ENCODE measurements at places on chromosomes 12 and 14.
A peak's percentile ranks its signal among the peaks of the same experiment; 100 is the strongest.

- no peak for DNase-seq
Measured at GRCh38 chr12:56682323-56682722, 5.8 kb downstream of the PTGES3 start.

- peak; percentile 46 for DNase-seq
Measured at GRCh38 chr12:132827763-132828703, 636 bp downstream of the GOLGA3 start.

GRCh38 chr14:84027351-84027750 is 1502.6 kb upstream of the FLRT2 start:
- no peak for DNase-seq

DNA sequence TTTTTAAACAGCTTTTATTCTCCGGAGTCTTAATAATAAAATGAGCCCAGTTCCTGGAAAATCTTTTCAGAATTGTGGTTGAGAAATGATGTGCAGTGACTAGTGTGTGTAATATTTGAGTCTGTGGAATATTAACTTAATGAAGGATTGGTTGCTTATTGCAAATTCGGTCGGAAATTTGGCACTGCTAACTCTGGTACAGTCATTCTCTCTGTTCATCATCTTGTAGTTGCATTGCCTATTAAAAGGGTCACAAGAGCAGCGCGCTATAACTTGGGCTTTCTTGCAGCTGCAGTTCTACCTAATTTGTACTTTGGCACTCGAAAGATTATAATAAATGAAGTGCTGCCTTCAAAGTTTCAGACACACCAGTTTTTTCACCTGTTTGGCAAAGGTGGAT is 146.0 kb downstream of the FLRT2 start:
- DNase-seq: no peak

- DNase-seq: peak; percentile 96
Measured at GRCh38 chr12:121015825-121016766, at the start of gene C12orf43. C12orf43 (minus strand) TSS chr12:121016487; CDS start chr12:121016474, 13 bp downstream.

GRCh38 chr14:104427131-104427851 is 152.3 kb upstream of the C14orf180 start:
- no peak for DNase-seq

GRCh38 chr14:22570132-22570949 is 18.7 kb downstream of the DAD1 start:
- no peak for DNase-seq

GRCh38 chr12:65854629-65855028 is 30.3 kb downstream of the HMGA2 start:
- no peak for DNase-seq

GRCh38 chr12:106090591-106091445 is 47.9 kb downstream of the NUAK1 start:
- no peak for DNase-seq

- DNase-seq: no peak
Measured at GRCh38 chr12:80291108-80291754, 152.8 kb upstream of the PTPRQ start.

DNA sequence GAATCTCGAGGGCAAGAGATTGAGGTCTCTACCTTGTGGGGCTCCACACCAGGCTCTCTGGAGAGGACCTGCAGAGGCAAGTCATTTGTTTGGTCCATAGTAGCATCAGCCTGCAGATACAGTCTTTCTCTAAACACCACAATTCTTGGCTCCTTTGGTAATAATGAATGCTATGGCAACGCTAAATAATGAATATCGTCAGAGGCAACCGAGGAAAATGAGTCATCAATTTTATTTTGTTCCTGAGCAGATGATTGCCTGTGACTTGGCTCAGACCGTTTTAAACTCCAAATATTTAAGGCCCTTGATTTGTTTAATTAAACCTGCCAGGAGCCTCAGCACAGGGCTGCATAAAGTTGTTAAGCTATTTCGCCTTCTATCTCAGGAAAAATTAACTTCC is 924.1 kb upstream of the TMEM132C start:
- DNase-seq: no peak

DNA sequence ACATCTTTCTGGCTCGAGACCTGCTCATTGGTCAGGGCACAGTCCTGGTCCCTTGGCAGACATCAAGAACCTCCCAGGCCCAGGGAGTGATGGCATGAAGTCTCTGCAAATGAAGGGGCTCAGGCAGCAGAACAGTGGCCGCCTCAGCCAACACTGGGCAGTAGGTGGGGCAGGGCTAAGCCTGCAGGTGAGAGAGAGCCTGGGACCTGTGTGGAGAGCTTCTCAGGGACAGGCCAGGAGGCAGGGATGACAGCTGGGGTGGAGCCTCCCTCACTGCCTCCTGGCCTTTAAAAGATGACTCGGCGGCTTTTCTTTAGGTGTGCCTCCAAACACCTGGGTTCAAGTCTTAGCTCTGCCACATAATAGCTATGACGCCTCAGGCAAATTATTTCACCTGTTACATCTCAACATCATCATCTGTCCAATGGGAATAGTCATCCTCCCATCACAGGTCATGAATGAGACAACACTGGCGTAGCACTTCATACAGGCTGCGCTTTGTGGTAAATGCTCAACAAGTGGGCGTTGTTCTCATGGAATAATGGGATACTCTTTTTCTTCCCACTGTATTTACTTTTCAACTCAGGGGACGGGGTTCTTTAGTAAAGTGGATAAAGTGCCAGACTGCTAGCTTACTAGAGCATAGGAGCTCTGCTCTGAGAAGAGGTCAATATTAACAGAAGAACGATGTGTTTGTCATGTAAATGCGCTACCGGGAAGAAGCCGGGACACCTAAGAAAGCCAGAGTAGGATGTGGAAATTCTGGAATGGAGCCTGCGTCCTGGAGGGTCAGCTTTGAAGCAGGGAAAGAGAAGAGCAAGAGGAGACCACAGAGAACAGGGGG is 277.4 kb downstream of the FOXN3 start:
- DNase-seq: no peak

DNA sequence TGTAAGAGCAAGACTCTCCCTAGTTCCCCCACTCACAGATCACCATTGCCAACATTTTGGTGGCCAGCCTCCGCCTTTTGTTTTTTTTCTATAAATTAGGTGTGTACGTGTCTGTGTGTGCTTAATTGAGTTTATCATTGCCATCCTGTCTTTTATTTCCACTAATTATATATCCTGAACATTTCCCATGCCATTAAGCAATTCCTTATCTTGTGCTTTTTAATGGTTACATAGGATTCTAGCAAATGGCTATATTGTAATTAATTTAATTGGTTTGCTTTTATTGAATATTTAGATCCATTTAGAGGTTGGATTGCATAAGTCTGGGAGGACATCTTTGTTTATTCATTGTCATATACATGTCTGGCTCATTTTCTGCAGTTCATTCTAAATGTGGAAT is 107.3 kb upstream of the RTL1 start:
- no peak for DNase-seq

GRCh38 chr14:95078867-95079266 is 78.5 kb downstream of the DICER1 start:
- no peak for DNase-seq

DNA sequence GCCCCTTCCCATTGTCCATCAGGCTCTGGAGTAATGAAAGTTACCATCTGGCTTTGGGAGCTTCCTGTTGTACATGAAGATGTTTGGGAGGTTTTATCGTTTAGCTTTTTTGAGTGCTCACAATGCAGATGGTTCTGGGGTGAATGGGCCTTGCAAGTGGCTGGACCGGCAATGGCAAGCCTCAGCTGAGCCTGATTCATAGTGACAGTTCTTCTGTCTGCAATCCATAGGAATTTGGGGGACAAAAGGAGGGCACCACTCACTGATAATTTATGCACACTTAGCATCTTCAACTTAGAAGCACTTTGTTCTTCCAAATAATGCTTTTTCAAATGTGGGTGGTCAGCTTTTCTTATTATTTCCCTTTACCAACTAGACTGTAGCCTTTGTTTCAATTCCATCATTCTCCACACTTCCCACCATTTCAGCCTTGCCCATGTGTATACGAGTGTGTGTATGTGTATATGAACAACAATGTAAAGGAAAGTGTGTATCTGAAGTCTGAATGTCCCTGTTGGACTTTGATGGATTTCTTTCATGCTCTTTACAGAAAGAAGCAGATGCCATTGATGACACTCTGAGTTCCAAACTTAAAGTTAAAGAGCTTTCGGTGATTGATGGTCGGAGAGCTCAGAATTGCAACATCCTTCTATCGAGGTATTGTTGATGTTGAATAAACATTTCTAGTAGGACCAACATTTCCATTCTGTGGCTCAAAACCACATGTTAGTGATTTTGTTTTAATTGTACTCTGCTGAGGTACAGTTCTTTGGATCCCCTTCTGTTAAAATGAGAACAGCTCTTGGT is 125.5 kb downstream of the GPR135 start:
- DNase-seq: no peak

DNA sequence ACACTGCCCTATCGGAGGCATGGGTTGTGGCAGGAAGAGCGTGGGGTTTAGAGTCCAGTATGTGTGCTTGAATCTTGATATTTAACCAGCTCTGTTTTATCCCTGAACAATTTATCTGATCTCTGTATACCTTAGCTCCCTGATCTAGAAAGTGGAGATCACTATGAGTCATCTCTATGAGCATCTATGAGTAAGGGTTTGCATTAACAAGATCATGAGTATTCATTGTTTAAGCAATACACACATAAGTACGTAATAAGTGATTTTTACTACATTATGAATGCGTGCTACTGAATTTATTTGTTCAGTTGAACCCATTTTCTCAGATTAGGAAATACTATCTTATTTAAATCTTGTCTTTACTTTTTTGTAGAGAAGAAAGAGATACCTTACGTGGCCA is 49.4 kb downstream of the GPATCH2L start:
- DNase-seq: no peak

- no peak for DNase-seq
Measured at GRCh38 chr12:70227911-70228310, 15.3 kb upstream of the CNOT2 start.

DNA sequence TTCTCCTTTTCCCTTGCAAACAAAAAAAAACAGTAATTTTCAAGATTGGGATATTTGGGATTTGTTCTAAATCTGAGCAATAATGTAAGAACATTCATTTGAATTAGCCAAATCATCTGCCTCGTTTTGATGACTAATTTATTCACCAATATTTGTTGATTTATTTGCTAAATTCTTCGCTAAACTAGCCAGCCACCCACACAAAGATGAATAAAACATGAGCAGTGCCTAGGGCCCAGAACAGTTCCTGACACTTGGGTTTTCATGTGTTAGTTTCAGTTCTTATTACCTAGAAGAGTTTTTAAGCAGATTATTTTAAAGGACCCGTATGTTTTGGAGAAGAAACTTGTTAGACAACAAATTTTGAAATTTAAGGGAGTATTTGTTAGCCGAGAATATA is 1.4 kb downstream of the ETNK1 start:
- DNase-seq: no peak

All from head of caudate nucleus (tissue), 42 donors.